ENCODE measurements at places on chromosomes 16 and 17.

DNA sequence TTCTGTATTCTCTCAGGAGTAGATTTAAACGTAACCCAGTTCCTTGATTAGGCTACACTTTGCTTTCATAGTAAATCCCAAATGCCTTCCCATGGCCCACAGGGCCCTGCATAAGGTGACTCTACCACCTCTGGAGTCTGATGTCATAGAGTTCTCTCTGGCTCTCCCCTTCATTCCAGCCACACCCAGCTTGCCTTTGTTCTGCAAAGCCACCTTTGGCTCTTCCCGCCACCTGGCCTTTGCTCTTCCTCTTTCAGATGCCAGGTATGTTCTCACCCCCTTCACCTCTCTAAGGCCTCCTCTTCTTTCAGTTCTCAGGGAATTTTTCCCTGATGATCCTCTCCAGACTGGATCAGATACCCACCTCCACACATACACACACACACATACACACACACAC is 141.3 kb upstream of the HSBP1 start:
- no peak for DNase-seq

DNA sequence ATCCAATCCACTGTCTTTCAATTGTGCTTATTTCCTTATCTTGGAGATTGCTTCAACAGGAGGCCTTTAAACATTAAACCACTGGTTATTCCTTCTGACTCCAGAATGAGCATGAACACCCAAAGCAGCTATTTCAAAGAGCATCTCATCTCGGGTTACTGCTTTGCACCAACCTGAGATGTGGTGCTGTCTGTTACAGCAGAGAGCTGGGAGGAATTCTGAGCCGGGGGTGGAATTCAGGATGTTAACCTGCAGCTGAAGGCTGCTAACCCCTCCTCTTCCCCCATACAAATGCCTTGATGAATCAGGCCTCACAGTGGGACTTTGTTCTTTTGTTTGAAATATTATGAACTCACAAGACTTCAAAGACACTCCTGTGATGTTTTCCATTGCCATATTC is 113.1 kb downstream of the SHISA9 start:
- no peak for DNase-seq

DNA sequence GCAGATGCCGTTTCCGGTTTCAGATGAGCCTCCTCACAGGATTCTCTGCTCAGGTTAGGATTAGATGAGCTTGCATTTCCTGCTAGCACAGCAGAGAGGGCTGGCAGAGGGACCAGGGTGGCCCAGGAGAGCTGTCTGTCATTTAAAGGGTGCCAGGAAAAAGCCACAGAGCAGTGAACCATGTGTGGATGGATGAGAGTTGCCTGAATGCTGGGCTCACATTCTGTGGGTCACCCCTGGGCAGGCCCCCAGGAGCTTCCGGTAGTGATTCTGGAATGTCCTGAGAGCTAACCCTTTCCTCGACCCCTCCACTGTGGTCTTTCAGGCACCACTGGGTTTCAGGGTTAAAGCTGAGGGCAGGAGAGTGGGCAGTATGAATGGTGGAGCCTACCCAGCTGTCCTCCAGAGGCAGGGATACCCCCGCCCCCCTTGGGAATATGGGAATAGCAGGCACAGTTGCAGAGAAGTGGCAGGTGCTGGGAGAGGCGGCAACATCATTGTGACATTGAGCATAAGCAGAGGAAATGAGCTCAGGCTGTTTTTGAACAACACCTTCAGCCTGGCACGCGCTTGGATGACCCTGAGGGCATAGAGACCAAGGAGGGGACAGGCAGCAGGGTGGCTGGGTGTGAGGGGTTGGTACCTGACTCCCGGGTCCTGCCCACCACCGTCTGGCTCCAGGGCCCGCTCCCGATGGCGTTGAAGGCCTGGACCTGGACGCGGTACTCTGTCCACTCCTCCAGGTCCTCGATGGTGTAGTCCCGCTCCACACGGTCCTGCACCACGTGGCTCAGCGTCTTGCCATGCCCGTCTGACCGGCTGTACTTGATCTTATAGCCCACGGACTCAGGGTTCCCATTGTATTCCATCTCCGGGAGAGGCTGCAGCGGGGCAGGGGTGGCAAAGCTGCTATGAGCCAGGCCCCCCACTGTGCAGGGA is 83.0 kb upstream of the CDC42EP4 start:
- DNase-seq: no peak

- no peak for DNase-seq
Measured at GRCh38 chr16:54412777-54413455, 126.3 kb upstream of the IRX3 start.

DNA sequence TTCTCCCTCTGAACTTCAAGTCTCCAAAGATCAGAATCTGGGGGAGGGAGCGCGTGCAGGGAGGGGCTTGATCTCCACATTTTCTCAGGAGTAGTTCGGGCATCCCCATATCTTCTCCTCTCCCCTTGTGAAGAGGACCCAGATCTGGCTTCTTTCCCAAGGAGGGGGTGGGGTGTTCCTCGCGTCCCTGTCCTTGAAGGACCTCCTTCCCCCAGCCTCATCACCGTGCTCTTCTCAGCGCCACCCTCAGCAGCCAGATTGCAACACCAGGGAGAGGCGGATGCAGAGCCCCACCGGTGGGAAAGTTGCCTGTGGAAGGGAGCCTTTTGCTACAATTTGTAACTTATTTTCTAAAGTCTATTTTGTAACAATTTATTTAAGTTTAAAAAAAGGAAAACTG is 5.7 kb downstream of the PRSS53 start:
- no peak for DNase-seq

- DNase-seq: no peak
Measured at GRCh38 chr16:64184156-64184555, 937.7 kb downstream of the CDH11 start.

- no peak for DNase-seq
Measured at GRCh38 chr17:19531780-19532501, 1.7 kb upstream of the SLC47A1 start.

Data from H1 (cell line).